ENCODE measurements at places on chromosomes 7 and 10.
A peak's percentile ranks its signal among the peaks of the same experiment; 100 is the strongest.

DNA sequence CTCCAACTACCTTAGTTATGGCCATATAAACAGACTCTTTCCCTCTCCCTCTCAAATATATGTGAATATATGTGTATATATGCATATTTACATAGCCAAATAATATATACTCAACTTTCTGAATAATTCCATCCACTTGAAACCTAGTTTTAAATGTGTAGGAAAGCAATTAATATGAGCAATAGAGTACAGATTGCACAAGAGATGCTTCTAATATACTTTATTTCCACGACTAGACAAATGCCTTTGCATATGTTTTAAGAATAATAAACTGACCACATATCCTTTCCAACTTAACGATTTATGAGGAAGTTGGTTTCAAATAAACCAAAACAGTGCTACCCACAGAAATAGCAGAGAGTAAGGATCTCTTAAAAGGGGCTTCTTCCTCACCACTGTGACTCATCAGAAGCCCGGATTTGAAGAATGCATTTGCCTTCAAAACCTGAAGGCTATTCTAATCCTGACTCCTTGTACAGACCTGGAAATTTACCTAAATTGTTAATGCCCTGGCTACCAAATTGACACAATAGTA, 266.3 kb downstream of the AHR start:
- DNase-seq: no peak

DNA sequence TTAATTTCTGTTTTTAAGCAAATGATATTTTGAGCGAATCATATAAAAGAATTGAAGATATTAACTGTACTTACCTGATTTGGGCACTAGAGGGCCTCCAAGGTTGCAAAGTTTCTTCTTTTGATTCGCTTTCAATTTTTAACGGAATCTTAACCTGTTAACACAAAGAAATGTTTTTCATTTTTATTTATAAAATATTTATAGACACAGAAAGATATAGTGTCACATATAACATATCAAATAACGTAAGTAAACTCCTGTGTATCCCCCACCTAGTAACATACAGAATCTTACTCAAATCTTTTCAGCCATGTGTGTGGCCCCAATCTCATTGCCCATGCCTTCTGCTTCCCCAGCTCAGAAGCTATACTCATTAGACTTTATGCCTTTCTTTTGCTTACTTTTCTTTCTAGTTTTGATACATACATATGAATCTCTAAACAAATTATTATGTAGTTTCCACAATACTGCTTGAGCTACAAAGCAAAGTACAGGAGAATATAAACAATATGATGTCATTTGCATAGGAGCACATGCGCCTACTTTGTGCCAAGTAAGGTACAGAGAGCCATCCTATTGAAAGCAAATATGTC, 49.5 kb upstream of the ZPBP start:
- peak; percentile 54 for DNase-seq

- no peak for DNase-seq
Observed at GRCh38 chr10:21172542-21172929, 275.4 kb upstream of the NEBL start.

GRCh38 chr7:137655804-137656203, 191.0 kb downstream of the DGKI start:
- no peak for DNase-seq

DNA sequence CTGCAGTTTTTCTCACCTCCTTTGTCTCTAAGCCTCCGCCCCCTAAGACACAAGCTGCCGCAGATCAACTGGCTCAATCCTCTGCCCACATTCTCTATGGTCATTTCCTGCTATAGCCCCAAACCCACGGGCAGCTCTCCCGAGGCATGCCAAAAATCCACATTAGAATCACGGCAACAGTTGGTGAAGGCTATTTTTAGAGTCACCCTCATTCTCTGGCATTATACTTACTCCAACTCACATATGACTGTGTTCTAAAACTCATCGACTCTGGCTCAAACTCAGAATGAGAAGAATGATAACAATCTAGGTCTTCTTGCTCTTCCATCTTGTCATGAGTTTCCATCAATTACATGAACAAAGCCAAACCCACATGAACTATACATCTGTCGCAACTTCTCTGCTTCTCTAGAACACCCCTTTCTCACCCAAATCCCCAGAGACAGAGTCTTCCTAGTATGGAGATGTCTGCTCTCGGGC, 10.9 kb upstream of the KIAA1549 start:
- DNase-seq: no peak

- no peak for DNase-seq
Observed at GRCh38 chr7:13508586-13508985, 480.9 kb downstream of the ETV1 start.

- no peak for DNase-seq
Observed at GRCh38 chr10:28993861-28994260, 295.0 kb upstream of the LYZL1 start.

DNA sequence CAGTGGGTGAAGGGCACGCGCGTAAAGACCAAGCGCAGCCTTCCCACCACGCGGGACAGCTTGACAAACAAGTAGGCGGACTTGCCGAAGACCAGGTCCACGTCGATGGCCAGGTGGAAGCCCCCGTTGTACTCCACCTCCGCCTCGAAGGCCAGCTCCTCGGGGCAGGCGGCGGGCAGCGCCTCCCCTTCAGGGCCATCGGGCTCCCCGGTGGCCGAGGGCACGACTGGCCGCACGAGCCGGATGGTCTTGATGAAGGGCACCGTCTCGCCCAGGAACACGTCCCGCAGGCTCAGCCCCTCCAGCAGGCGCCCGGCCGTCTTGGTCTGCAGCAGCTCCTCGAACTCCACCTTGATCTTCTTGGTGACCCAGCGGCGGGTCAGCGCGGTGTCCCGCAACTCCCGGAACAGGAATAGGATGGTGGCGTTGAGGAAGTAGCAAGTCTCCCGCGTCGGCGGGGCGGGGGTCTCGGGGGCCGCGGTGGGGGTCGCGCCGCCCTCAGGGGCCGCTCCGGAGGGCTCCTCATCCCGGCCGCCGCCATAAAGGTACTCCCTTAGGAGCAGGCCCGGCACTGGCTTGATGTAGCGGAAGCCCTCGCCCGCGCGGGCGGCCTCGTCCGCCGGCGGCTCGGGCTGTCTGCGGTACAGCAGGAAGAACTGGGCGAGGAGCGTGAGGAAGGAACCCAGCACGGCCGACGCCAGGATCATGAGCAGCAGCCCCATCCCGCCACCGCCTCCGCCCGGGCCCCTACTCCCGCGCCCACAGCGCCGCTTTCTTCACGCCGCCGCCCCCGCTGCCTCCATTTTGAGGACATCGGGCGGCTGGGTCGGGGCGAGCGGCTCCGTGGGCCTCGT, 507 bp downstream of the PDZD8 start:
- DNase-seq: peak; percentile 53

DNA sequence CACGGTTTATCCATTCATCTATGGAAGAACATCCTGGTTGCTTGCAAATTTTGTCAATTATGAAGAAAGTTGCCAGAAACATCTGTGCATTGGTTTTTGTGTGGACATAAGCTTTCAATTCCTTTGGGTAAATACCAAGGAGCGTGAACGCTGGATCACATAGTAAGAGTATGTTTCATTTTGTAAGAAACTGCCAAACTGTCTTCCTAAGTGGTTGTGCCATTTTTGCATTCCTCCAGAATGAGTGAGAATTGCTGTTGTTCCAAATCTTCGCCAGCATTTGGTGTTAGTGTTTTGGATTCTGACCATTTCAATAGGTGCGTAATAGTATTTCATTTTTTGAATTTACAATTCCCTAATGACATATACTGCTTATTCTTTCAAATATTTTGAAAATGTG, 155.3 kb upstream of the FRMD4A start:
- no peak for DNase-seq

DNA sequence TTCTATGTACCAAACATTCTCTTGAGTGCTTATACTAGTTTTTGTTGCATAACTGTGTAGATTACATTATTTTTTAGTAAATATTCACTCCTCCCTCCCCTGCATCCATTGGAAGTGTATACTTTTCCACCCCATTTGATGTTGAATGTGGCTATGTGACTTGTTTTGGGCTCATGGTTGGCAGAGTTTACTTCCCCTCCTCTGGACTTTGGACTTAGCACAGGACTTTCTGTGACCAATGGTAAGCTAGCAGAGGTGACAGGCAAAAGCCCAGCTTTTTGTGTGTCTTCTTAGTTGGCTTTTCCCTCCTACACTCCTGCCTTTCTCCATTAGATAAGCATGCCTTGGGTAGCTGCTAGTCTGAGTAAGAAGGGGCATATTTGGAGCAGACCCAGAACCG, 353.9 kb downstream of the HPSE2 start:
- DNase-seq: no peak

GRCh38 chr10:77609781-77610272, 27.8 kb downstream of the KCNMA1 start:
- no peak for DNase-seq

GRCh38 chr10:48478980-48479811, 125.7 kb downstream of the ARHGAP22 start:
- DNase-seq: no peak

DNA sequence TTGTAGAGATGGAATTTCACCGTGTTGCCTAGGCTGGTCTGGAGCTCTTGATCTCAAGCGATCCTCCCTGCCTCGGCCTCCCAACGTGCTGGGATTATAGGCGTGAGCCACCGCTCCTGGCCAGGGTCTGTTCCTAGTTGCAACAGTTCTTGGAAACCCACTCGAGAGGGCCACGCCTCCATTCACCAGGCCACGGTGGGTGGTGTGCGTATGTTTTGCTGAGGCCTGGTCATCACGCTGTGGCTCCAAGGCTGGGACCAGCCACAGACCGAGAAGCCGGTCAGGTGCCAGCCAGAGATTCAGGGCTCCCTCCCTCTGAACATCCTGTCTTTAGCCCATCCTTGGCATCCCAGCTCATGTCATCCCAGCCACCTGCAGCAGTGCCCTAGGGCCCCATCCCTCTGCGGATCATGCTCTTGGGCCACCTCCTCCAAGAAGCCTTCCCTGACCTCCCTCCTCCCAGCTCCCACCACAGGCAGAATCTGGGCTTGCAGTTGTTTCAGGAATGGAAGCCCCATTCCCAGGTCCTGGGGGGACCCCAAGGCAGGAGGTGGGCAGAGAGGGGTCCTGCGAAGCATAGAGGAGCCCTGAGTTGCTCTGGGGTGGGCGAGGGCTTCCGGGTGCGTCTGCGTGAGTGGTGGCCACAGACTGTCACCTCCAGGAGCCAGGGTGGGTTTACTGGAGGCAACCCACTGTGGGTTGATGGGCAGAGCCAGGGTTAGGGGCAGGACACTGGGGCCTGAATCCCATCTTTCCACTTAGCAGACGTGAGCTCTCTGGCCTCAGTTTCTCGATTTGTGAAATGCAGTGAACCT, 5.2 kb downstream of the LAT2 start:
- DNase-seq: no peak

DNA sequence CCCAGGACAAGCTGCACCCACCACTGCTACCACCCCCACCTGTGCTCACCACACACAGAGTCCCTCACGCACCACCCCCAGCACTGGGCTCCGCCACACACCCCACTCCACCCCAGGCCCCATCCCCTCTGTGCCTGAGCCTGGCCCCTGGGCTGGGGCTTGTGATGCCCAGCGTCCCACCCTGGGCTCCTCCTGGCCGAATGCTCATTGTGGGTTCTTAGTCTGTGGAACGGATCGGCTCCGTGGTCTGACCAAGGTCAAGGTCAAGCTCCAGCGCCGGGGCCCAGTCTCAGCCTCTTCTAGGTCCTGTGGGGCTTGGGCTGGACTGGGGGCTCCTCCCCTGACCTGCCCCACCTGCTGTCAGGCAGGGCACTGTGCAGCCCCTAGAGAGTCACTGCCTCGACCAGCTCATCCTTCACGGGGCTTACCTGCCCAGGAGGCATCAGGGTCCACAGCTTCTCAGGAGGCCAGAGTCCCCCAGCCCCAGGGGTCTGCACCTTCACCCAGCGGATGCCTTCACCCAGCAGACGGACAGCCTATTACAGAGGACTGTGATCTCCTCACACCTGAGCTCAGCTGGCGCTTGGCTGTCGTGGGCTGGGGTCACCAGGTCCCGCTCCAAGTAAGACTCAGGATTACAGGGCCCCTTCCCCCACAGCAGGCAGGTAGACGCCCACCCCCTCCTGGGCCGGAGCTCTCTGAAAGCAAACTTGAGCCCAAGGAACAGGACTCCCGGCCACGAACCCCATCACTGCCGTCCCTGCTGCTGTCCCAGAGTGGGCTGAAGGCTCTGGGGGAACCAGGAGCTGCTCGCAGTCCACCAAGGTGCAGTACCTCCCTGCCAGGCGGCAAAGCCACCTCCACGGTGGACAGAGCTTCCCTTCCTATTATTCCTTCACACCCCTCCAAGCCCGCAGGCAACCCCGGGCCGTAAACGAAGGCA, 15.3 kb upstream of the UTF1 start:
- DNase-seq: no peak

DNA sequence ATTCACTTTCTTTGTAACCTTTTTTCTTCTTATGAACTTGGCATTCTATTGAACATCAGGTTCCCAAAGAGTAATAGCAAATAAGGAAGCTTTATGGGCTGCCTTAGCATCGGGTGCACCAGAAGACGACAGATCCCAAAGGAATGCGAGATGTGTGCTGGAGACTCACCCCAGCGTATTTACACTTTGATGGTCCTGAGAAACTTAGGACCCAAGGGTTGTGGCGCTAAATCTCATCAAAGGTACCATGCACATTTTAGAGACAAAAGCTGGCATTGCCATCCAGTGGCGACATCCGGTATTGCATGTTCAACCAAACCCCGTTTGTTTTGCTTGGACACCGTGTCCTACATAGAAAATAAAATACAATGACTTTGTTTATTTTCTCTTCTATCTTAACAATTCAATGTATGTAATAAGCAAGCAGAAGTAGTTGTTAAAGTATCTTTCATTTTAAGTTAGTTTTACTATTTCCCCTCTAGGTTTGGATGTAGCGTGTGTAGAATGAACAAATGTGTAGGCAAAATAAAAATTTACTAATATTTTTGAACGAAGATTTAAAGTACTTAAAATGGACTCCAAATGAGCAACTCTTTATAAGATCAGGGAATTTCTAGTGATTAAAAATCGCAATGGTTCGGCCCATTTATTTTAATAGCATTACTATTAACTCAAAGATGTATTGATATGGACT, 1154.8 kb downstream of the GATA3 start:
- DNase-seq: peak; percentile 93

DNA sequence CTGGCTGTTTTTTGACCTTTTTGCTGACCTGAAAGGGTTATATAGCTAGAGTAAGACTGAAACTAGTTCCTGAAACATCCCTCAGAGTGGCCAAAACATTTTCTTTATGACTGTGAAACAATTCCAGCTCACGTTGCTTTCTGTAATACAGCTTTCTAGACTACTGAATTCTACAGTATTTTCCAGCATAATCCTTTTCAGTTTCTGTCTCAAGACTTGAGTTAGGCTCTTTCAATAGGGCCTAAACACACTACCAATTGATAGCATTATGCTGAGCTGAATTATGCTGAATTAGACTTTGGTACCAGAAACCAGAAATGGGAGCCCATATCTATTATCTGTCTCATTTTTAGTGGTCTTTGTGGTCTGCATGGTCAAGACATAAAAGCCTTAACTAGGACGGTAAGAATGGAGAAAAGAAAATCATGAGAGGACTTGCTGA, 72.6 kb downstream of the EPDR1 start:
- no peak for DNase-seq

DNA sequence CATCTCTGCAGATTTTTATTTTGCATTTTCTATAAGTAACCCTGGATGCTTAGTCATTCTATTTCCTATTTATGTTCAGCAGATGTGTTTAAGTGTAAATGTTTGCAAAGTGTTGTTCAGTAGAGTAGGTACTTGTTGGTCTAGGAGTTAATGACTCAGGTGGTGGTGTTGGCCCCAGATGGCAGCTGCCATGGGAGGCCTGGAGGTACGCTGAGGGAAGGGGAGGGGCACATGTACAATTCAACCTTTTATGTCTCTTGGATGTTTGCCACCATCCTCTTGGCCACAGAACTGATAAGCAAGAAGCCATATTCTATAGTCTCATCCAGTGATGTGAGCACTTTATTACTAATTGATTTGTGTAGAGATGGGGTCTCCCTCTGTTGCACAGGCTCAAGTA, 68.1 kb upstream of the SLC39A12 start:
- DNase-seq: no peak

Data from HT-29 (cell line).